ENCODE measurements at places on chromosomes 2 and 18.

- DNase-seq = no peak
Observed at GRCh38 chr2:86193901-86194567, 1.2 kb downstream of the IMMT start.

GRCh38 chr2:158973116-158973956, 4.9 kb downstream of the TANC1 start:
- no peak for DNase-seq

DNA sequence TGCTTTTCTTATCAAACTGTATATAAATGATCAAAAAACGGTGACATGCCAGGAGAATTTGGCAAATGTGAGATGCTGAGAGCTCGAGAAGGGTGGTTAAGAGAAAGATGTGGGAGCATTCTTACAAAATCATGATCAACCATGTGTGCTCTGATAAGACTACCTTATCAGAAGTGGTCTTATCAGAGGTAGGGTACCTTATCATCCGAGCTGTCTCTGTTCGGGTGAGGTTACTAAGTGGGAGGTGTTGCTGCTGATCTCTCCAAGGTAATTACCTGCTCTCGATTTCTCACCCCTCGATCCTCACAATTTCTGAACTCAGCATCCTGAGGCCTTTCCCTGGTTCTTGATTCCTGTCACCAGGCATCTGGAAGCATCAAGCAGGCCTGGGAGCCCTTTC, 813.0 kb upstream of the ID2 start:
- DNase-seq = no peak

GRCh38 chr2:57291209-57291608, 755.4 kb upstream of the VRK2 start:
- no peak for DNase-seq

GRCh38 chr18:8793445-8794155, 88.2 kb downstream of the MTCL1 start:
- no peak for DNase-seq

GRCh38 chr2:28074137-28074536, 183.6 kb downstream of the BABAM2 start:
- DNase-seq = no peak

DNA sequence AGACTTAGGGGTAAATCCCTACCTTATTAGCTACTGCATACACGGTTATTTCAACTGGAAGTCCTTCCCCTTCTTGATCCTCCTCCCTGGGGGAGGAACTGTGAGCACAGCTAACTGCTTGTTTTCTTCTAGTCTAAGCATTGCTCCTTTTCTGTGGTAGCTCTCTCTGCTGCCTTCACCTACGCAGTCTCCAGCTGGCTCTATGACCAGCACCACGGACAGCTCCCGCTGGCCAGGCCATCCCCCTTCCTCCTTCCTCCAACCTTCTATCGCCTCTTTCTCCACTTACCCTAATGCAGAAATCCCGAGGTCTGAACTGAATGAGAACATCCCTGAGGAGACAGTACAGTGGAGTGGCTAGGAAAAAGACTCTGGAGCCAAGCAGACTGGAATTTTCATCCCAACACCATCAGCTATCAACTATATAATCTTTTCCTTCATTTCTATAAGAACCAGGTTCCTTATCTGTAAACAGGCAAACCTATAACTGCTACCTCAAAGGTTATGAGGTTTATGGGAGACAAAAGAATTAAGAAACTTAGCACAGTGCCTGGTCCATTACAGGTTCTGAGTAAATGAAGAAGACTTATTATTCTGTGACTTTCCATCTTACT, 4.7 kb upstream of the CFAP65 start:
- DNase-seq = no peak

GRCh38 chr18:7605705-7606104, 38.6 kb downstream of the PTPRM start:
- DNase-seq = no peak

DNA sequence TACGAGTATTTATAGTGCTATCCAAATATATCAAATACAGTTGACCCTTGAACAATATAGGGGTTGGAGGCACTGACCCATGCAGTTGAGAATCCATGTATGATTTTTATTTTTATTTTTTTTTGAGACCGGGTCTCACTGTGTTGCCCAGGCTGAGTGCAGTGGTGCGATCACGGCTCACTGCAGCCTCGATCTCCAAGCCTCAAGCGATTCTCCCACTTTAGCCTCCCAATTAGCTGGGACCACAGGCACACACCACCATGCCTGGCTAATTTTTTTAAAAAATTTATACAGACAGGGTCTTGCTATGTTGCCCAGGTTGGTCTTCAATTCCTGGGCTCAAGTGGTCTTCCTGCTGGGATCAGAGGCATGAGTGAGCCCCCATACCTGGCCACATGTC, 70.6 kb downstream of the GORASP2 start:
- no peak for DNase-seq

- DNase-seq = no peak
Observed at GRCh38 chr2:42965196-42965595, 172.8 kb upstream of the HAAO start.

- DNase-seq = no peak
Observed at GRCh38 chr2:7927691-7928090, 754.2 kb upstream of the ID2 start.

DNA sequence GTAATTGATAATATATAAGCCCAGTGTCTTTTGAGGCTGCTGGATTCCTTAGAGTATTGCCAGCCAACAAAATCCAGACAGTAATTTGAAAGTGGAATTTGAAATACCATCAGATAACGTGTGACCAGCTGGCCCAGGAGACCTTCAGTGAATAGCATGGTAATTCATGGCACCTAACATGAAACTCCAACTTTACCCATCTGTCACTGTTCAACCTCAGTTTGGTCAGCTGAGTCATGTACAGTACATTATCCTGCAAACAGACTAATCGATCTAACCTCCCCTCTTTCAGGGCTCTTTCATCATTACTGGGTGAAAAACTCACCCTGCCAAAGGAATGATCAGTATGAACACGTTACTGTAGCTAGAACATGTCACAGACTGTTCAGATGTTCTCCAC, 230.6 kb downstream of the DOK6 start:
- DNase-seq = no peak

DNA sequence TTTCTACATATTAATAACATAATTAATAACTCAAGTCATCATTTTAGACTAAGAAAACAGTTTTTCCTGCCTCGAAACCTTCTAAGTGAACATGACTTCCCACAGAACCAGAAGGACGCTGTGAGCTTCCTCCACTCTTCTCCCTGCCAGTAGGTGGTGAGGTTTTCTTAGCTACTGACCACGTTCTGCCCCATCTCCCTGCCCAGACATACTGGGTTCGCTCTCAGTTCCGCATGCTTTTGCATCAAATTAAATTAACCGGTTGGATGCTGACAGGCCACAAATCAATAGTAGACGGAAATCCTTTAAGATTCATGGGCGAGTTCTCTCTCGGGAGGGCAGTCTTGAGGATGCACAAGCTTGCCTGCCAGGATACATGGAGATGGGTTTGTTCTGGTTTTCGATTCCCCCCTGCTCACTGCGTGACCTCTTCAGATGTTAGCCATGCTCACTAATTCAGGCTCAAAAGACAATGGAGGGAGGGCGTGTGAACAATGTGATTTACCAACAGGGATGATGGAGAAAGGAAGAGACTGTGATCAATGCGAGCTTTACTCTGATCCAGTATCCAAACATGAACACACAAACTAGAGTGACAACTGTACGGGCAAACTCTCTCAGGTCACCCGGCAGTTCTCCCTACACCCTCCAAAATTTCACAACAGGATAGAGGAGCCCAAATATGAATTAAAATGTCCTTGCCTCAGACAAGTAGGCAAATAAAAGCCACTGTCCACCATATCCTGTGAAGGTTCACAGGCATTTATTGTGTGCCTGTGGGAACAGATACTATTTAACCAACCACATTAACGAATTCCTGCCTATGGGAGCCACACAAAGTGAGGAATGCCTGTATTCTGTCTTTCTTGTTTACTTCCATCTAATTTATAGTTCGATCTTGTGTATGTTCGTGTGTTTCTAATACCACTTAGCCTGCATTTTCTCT, 375.7 kb downstream of the EIPR1 start:
- DNase-seq = no peak

GRCh38 chr2:207202645-207203044, 36.9 kb upstream of the KLF7 start:
- DNase-seq = no peak

DNA sequence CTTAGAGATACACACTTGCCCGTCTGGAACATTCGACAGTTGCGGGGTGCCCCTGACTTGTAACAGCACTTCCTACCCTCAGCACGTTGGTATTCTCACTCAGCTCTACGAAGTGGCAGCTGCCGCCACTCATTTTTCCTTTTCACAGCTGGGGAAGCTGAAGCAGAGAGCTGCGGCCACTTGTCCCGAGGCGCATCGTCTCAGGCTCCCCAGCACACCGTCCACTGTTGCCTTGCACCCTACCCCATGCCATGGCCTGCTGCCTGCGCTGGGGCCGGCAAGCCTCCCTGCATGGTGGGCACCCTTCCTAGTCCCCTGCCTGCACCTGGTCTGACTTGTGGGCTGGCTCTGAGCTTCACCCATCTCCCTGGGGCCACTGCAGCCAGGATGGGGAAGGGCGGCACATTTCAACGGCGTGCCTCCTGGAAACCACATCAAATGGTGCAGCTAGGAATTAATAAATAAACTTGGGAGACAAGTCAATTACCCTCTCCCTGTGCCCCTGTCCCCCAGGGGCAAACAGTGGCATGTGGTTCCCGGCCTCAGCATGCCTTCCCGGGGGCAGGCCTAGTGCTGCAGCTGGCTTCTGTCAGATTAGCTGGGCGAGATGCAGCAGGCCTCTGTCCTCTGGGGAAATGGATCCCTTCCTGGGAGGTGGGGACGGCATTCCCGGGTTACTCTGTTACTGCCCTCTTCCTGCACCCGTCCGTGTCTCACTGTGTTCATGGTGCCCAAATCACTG, 64.7 kb upstream of the HAAO start:
- DNase-seq = no peak

GRCh38 chr2:309148-309953, 21.5 kb upstream of the ALKAL2 start:
- DNase-seq = no peak

- no peak for DNase-seq
Observed at GRCh38 chr2:56077359-56077915, 106.4 kb upstream of the CCDC85A start.

GRCh38 chr18:22524783-22525182, 107.1 kb upstream of the CTAGE1 start:
- no peak for DNase-seq

- no peak for DNase-seq
Observed at GRCh38 chr2:232873909-232874641, 4.0 kb downstream of the SNORC start.

- DNase-seq = no peak
Observed at GRCh38 chr2:15763106-15763821, 171.6 kb downstream of the DDX1 start.

GRCh38 chr2:188975497-188976102, 1.4 kb downstream of the COL3A1 start:
- no peak for DNase-seq

- no peak for DNase-seq
Observed at GRCh38 chr2:200575957-200576356, 9.9 kb upstream of the AOX1 start.

DNA sequence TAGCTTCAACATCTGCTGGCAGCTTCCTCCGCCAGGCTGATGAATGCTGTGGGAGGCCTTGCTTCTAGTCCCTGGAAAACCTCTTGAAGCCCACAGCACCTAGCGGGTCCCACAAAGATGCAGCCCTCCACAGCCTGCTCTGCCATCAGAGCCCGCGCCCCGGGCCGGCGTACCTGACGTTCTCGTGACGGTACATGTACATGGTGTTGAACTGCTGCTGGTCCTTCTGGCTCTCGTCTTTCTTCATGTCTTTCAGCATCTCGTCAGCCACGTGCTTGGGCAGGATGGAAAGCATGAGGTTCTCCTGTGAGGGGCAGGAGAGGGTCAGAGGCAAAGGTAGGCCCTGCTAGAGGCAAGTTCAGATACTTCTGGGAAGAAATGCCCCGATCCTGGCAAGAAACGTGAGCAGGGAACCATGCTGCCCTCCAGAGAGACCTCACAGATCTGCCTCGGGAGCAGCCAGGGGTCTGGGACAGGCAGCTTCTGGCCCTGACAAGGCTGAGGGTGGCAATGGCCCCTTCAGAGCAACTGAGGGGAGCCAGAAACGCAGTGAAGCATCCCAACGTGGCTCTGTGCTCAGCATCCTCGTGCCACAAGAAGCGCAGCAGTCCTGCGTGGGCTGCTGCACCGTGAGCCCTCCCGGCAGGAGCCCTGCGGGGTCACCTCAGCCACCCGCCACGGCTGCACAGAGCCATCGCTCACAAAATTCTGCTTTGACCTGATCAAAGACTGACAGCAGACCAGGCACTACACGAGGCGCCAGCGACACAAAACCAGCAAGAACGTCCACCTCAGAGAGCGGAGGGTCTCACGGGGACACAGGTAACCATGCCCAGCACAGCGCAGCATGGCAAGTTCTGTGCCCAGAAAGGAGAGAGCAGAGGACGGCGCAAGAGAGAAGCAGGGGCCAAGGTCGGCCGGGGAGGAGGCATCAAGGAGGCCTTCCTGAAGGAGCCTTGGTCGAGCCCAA, 49.1 kb downstream of the CENPO start:
- no peak for DNase-seq

- no peak for DNase-seq
Observed at GRCh38 chr2:124081154-124081716, 56.1 kb downstream of the CNTNAP5 start.

- DNase-seq = no peak
Observed at GRCh38 chr2:218870984-218871344, 9.7 kb upstream of the WNT10A start.

- DNase-seq = no peak
Observed at GRCh38 chr2:161998857-161999256, 75.2 kb downstream of the DPP4 start.

DNA sequence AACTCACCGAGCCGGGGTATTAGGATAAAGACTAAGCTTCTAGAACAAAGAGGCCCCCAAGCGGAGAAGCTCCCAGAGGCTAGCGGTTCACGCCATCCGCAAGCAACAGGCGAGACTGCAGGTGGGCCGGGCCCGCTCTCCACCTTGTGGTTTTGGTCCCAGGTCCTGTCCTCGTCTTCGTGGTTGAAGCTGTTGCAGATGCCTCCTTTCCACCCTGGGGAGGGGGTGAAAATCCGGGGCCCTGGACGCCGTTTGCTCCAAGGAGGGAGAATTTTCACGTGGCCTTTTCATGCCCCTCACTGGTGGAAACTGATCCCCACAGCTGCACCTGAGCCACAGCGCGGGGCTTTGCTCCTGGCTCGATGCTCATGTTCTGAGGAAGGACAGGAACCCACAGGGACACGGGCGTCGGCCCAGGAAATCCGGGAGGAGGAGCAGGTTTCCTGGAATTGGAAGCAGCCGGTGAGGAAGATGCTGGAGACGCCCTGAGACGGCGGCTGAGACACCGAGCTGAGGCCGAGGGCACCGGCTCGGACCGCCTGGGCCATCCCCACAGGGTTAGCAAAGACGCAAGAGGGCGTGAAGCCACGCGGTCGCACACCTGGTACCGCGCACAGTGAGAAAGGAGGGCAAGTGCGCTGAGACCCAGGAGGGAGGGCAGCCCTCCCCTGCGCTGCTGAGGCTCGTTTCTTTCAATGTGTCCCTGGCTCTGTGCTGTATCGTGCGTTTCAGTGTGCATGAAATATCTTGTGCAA, 54.7 kb upstream of the SALL3 start:
- DNase-seq = no peak
